Stimulated activated CD4-positive, alpha-beta T cell treated with anti-CD3 and anti-CD28 coated beads, TNF-alpha, amount 100 ng/mL, for 1 hour (primary cell): ENCODE measurements at places on chromosomes 5 and 9.

DNA sequence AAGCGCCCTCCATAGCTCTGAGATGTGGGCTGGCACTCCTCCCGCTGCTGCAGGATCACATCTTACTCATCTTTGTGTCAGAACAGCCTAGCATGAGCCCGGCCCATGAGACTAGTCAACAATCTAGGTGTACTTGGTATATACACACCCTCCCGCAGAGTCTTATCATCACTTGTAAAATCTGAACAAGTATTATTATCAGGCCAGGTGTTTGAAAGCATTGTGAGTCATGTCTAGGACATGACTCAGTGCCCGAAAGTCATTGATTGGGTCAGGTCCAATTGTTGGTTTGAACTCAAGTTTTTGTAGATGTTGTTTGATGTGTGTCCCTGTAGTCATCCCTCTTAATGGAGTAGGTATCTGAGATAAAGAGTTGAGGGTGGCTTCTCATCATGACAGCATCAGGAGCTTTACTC lies 108.7 kb downstream of the CFAP90 start:
- no peak for DNase-seq

GRCh38 chr9:107907715-107908114 lies 418.1 kb upstream of the KLF4 start:
- DNase-seq = no peak

DNA sequence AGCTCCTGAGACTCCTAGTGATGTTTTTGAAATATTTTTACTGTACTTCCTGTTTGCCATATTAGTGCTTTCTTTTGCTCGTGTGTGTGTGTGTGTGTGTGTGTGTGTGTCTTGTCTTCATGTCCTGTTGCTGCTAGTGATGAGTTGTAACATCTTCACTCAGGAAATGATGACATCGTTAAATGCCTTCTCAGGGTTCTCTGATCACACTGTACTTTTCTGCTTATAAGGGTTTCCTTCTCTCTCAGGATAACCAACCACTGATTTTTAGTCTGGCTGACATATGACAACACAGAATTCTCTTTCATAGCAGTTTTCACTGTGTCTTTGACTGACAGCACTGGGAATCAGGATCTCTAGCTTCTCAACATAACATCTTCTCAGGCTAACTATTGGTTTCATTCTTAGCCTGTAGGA lies 16.1 kb downstream of the SV2C start:
- DNase-seq = no peak

DNA sequence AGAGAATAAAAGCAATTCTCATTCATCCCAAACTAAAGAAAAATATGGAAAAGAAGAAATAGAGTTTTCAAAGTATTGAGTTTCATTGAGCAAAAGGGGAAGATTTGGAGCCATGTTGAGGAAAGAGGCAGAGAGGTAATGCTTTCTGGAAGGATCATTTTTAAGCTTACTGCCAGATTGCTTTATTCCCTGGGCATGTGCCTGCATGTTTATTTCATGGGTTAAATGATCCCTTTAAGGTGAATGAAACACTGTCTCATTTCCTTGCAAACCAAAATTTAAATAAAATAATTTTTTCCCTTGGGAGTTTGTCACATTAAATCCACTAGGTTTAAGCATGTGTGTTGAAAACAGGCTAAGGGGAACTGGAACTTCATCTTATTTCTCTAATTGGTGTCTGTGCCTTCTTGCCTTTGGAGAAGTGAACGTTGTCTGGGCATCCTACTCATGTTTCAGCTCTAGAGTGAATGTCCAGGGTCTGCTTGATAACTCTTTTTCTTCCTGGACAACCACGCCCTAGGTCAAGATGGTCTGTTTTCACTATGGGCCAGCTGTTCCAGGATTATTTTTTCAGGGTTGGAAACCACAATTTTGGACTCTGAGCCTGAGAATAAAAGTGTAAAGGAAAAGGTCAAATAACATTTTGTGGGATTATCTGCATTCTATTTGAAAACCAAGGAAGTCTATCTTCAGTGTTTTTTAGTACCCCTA lies 114.1 kb upstream of the ELL2 start:
- no peak for DNase-seq

DNA sequence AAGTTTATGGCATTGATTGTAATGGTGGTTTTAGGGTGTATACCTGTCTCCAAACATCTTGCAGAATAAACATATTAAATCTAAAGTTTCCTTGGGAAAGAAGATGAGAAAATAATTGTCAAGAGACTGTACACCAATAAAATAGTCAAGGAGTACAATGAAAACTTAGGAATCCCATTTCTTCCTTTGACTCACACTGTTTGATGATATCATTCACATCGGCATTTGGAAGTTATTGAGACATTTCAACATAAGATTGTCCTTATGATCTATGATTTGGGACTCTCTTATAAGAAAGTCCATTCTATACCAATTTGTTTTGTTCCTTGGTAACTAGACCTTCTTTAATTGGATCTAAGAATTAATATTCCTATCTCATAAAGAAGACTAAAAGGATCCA lies 482.7 kb downstream of the RAB3C start:
- DNase-seq = no peak

DNA sequence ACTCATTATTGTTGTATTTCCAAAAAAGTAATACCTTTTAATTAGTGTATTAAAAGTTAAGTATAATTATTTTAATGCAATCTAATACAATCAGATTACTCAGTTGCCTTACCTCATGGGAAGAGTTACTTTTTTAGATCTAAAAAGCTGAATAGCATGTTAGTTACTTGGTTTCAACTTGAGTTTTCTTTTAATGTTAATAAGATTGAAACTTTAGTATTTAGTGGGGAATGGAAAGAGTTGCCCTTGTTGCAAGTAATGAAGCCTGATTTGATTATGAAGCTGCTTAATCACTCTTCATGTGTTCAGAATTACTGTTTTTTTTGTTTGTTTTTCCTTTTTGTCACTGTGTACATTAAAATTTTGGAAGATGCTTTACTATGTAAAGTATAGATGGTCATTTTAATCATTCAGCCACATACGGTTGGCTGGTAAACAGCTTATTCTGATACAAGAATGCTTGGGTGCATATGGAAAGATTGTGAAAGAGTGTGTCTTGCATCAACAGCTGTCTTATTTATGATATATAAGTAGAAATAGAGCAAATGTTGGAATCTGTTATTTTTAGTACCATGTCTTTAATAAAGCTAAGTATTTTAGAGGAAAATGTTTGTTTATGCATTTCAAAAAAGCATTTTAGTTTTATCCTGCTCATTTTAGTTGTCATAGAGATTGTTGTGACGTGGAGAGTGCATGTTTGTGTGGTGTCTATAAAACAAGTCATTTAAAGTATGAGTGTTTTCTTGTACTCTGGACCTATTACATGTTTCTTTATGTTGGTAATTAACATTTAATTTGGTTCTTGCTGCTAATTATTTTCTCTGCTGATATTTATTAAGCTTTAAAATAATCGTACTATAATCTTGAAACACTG lies 36.4 kb downstream of the SREK1 start:
- DNase-seq = no peak

DNA sequence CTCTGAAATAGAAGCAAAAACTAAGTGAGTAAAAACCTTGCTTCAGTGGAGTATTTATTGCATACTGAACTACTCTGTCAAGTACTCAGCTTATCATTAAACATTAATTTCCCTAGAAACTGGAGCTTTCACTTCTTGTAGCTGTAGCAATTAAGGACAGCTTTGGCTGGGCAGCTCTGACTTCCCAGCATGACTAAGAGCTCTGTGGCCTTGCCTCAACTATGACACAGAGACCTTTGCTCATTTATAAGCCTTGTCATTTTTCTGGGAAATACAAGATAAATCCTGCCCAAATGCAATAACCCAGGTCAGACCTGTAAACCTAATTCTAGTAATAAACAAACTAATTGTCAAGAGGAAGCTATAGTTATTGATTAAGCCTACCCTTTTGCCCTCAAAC lies 65.4 kb upstream of the STK32A start:
- DNase-seq = no peak

DNA sequence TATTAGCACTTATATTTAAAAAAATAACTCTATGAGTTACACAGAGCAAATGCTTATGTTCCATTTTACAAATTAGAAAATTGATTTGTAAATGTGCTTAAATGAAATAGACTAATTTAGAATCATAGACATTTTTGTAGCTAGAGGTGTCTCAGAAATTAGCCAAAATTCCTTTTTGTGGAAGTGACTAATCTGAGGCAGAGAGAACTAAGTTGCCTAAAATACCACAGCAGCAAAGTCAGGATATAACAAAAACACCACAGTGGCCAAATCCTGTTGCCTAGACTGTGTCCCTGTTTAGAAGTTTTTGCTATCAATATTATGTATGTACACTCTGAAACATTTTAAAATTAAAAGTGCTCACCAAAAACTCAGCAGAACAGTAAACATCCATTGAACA lies 18.7 kb downstream of the ADAMTSL1 start:
- no peak for DNase-seq

DNA sequence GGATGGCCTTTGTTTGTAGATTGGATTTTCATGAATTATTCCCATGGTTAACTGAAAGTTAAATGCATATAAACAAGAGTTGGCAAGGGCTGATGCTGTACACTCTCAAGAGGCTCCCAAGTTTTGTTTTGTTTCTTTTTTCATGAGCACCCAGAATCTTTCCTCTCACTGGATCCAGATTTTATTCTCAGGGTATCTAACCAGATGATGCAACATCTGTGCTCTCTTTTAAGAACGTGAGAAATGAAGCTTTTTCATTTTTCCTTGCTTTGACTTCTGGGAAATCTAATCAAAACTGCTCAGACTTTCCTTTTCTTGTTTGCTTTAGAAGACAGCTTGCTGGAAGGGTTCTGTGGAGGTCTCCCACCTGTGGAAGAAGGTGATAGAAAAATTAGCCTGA lies 142.7 kb upstream of the SLC12A2 start:
- no peak for DNase-seq

DNA sequence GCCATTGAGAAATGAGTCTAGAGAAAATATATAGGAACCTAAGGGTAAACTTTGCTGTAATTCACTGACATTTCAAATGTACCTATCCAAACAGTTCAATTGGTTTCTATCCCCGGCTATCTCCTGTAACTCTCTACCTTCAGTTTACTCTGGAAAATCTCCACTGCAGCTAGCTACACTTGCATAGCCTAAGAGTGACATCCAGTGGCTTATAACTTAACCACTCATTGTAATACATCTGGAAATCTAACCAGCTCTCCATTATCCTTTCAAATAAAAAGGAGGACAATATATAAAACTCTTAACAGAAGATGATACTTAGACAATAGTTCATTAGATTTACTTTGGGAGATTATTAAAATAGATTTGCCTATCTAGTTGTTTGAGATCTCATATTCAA lies 35.3 kb upstream of the SPDL1 start:
- no peak for DNase-seq

DNA sequence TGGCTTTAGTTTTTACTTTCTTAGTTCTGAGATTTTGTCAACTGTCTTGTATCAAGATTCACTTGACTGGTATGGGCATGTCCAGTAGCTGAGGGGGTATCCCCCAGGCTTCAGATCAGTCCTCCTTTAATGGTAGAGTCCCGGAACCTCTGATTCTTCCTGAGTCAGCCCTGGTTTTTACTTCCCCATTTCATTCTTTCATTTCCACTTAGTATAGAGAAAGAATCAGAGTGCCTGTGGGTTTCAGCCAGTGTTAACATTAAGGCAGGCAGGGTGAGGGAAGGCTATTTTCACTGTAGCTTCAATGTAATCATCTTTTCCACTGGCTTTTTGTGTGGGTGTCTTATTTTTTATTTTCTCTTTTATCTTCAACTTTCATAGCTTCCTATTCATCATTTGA lies 8.3 kb upstream of the COMMD10 start:
- no peak for DNase-seq

- no peak for DNase-seq
These were observed 188.4 kb downstream of the SLC12A2 start for GRCh38 chr5:128271859-128272464.

DNA sequence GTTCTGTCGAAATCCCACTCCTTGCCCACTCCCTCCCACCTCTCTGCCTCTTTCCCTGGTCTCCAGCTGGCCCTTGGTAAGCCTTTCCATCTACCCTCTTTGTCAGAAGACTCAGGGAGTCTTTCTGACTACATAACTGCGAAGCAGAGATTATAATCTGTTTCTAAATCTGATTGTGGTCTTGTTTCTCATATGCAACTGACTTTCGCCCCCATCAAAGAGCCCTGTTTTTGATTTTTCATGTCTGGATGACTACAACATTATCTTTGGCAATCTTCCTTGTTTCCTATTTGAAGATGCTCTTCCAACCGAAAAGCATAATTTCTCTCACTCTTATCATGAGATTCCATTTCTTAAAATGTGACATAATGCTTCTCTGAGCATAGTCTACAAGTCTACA lies 218.2 kb upstream of the ADAMTSL1 start:
- DNase-seq = no peak

- no peak for DNase-seq
These were observed 244.0 kb downstream of the CACNA1B start for GRCh38 chr9:138121438-138122050.

- no peak for DNase-seq
These were observed 153.5 kb downstream of the RAPGEF6 start for GRCh38 chr5:131481569-131481968.

GRCh38 chr9:121463026-121463807 lies 36.4 kb downstream of the GGTA1 start:
- no peak for DNase-seq

DNA sequence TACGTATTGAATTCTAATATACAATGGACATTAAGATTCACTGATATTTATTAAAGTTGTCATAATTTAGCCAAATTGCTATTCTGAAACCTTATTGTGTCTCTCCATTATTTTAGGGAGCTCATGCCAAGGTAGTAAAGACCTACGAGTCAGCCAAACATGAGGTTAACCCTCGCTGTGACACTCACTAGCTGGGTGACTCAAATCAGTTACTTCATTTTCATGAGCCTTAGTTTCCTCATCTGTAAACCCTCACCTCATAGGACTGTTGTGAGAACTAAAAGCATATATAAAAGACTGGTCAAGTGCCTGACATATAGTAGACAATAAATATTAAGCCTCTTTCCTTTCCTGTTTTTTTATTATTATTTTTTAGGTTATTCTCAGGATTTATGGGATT lies 44.0 kb upstream of the PCA3 start:
- no peak for DNase-seq

- DNase-seq = no peak
These were observed 234.6 kb downstream of the DMRT2 start for GRCh38 chr9:1284727-1285126.

DNA sequence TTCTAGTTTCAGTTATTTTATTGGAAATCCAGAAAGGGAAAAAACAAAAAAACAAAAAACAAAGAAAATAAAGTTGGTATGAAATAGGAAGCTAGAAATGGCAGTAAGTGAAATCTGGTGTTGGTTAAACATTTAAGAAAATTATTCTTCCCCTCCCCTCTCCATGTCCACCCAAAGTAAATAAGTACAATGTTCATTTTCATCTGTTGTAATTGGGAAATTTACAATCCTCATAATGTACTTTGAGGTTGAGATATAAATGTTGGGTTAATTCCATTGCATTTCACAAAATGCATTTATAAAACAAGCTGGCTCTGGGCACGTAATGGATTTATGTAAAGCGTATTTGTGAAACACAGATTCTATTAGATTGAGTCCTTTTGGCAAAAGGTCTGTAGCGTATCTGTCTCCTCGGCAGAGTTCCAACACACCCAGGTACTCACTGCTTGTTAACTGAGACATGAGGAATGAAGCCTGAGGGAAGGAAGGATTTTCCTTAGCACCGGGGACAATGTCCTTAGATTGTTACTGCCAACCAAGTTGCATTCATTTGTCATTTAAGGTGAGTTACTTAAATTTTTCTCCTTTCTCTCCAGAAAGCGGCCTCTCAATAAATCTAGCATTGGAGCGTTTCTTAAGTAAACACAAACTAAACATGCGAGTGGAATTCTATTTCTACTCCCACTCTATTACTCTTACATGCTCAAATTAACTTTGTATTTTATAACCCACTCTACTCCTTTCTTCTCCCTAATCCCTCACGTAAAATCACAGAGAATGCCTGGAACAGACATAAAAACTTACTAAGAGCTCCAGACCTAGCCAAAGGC lies 912.3 kb upstream of the WWC1 start:
- DNase-seq = no peak
